ENCODE measurements at places on chromosomes 2 and 18.

DNA sequence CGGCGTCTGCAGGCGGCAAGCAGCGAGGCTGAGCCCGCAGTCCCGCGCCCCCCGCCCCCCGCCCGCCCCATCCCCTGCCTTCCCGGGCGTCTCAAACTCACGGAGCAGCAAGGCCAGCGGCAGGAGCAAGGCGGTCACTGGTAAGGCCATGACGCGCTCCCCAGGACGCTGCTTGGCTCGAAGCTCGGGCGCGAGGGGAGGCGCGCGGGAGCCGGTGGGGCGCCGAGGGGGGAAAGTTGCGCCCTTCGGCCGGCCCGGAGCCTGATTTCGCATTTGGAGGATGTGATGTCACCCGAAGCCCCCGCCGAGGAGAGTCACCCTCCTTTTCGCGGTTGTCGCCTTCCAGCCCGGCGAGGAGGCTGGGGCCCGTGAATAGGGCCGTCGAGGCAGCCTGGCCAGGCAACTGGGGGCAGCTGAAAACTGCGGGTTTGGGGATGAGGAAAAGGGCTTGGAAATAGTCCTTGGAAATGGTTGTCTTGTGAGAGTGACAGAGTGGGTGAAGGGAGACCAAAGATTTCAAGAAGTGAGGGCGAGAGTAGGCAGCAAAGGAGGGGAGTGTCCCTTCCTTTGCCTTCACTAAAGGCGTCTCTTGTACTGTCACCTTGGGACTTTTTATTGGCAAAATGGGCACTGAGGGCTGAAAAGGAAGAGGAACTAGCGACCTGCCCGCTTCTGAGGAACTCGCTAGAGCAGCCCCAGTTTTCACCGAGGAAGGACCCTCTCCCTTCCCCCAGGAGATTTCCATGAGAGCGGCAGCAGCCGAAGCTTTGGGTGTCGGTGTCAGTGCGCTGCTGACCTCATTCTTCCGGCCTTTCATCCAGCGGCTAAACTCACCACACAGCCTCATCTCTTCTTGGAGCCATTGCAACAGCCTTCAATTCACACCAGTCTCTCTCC, at the start of gene CD8A:
TSS of gene CD8A (minus strand) at position 238 of the 897 bp plus-strand sequence. CDS start at position 150, 88 bp downstream.
- DNase-seq = no peak

- DNase-seq = no peak
Measured at GRCh38 chr2:202090530-202090929, 17.5 kb downstream of the KIAA2012 start.

DNA sequence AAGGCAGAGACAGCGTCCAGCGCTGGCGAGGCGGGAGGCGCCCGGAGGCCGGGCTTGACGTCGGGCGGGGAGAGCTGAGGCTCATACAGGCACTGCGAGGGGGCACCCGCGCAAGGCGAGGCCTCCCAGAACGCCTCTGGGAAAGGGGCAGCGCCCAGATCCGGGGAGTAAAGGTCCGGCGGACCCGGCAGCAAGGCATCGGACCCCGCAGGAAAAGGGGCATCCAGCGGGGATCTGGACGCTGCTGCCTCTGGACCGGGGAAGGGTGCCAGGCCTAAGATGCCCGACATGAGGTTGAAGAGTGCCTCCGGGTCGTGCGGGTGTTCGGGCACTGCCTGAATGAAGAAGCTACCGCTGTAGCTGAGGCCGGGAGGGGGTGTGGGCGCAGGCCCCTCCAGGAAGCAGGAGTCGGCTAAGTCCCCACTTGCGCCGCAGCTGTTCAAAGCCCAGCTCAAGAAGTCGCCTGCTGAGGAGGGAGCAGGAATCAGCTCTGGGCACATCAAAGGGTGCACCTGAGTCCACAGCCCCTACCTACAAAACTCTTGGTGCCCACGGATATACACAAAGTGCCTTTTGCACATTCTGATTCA, 937 bp downstream of the EGR4 start:
- no peak for DNase-seq

GRCh38 chr2:120699292-120699691, 36.4 kb upstream of the GLI2 start:
- no peak for DNase-seq

- DNase-seq = no peak
Measured at GRCh38 chr2:127196998-127197397, 23.1 kb downstream of the CYP27C1 start.

GRCh38 chr2:53422979-53423378, 344.6 kb upstream of the CHAC2 start:
- DNase-seq = peak; percentile 50

- peak; percentile 52 for DNase-seq
Measured at GRCh38 chr2:222038067-222038802, 260.6 kb downstream of the PAX3 start.

DNA sequence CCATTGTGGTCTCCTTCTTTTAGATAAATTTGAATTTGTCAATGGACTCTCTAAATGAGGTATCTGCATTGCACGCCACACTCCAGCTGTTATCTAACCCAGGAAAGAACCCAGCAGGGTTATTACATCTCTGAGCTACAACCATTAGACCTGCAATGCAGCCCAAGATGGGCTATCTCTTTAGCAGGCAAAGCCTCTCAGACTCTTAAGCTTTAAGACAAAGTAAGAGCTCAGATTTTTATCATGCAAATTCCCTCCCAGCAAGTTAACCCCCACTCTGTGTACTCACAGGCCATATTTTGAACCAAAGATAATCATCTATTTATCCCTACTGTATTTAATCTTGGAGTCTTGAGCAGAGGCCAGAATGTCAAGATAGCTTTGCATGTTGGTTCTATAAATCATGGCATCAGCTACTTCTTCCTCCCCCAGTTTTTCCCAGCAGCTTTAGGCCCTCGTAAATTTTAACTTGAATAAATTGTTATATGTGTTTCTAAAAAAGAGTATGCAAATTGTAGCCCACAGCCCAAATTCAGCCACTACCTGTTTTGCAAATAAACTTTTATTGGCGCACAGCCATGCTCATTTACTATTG, 273.7 kb upstream of the PKDCC start:
- no peak for DNase-seq

GRCh38 chr2:239167766-239168444, 232.9 kb downstream of the HDAC4 start:
- DNase-seq = no peak

DNA sequence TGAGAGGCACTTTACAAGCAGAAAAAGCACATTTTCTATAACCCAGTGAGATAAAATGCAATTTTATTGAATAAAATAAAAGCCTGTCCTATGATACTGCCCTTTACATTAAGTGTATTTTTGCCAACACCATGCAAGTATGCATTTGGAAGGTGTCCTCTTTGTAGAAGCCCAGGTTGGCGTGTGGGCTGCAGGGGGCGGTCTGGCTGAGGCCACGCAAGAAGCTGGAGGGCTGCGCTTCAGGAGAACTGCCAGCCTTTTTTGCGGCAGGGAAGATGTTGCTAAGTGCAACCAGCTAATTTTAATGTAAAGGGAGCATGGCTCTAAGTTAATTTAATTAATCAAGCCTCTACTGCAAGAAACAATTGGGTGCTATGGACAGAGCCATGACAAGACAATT, 562.8 kb upstream of the SALL3 start:
- no peak for DNase-seq

GRCh38 chr18:69267895-69268294, 132.8 kb upstream of the DOK6 start:
- DNase-seq = no peak

- no peak for DNase-seq
Measured at GRCh38 chr18:26457195-26457594, 91.2 kb downstream of the KCTD1 start.

DNA sequence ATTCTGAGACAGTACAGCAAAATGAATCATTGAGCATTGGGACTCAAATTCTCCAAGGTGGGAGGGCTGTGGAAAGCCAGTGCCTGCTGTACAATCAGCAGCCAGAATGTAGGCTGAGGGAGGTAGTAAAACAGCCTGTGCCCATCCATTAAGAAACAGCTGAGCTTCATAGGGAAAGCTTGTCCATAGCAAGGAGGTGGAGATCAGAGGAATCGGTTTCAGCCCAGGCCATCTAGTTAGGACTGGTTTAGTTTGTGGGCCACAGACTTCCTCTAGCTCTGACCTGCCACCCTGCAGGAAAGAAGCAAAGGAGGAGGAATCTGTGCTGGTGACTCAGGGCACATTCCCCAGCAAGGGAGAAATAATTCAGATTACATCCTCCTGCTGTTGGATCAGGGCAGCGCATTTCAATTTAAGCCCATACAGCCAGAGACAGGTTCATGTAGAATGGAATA, 333.4 kb downstream of the SETBP1 start:
- peak; percentile 87 for DNase-seq

DNA sequence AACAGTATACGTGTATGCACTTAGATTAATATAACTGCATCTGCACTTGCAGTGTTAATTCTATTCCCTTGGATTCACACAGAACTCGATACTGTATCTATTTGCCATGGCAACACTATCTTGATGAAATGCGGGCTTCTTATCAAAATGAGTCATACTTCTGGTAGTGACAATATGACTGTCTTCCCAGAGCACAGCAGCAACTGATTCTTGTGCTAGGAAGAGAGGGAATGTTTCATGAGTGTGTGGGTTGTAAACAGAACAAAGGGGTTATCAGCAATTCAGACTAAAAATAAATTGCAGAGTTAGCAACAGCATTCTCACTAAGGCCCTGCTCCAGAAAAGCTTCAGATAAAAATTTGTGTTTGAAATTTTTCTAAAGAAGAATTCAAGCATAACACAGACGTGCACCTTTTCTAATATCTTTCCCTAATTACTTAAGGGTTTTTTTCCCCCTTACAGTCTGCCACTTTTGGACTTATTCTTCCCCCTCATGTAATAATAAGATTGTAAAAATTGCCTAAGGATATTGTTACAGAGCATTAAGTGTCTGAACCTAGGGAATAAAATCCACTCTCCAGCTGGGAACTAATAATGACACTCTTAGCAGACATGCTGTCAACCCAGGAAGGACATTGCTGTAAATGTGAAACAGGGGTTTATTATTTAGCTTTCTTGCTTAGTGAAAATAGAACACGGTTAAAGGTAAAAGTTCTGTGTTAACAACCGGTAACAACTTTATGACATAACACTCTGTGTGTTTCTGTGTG, 99.9 kb upstream of the SLC38A11 start:
- no peak for DNase-seq

DNA sequence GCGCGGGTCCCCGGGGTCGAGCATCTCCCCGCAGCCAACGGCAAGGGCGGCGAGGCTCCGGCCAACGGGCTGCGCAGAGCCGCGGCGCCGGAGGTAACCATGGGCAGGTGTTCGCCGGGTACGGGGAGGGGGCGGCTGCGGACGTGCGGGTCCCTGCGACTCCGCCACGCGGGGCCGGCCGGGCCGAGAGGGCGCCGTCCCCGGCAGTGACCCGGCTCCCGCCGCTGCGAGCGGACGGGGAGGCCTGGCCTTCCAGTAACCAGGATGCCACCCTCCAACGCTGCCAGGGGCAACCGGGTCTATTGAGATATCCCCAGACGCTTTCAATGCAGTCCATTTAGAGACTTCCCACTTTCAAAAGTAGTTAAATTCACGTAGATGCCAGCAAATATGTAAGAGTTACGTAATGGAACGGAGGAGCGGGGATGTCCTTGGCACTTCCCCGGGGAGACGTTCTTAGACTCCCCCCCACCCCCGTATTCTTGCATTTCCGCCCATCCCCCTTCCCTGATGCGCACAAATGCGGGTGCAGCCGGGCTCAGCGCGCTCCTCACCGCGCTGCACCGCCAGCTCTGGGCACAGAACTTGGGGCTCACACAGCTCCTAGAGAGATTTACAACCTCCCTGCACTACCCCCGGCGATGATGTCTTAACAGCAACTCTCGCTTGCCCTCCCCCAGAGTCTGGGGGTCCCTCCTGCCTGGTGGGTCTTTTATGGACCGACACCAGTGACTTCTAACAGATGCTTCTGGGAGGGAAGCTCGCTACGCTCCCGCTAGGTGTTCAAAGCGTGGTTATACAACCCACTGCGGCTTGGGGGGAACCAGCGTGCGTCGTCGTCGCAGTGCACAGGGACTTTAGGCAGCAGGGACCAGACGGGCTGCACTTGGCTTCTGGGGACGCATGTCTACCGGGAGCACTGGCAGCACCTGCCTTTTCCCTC, 657 bp downstream of the SGPP2 start:
- DNase-seq = no peak

DNA sequence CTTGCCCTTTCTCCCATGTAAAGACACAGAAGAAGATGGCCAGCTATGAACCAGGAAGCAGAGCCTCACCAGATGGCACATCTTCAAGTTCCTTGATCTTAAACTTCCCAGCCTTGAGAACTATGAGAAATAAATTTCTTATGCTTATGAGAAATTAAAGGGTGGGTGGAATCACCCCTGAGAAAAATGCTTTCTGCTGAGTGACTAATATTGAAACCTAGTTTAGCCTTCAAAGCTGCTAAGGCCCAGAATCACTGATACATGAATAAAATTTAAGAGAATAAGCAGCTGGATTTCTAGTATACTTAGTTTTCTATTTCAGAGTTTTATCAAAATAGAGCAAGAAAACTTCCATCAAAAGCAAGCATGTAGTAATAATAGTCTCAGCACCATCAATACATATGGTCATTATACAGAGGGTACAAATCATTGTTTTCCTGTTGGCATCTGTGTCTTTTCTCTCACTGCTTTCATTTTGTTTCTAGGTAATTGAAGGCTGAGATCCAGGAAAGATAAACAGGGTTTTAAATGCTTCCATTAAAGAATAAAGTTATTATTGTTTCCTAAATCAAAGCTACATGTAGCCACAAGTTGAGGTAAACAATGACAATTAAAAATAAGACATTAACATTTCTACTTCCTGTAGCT, 53.3 kb upstream of the COL5A2 start:
- DNase-seq = no peak

DNA sequence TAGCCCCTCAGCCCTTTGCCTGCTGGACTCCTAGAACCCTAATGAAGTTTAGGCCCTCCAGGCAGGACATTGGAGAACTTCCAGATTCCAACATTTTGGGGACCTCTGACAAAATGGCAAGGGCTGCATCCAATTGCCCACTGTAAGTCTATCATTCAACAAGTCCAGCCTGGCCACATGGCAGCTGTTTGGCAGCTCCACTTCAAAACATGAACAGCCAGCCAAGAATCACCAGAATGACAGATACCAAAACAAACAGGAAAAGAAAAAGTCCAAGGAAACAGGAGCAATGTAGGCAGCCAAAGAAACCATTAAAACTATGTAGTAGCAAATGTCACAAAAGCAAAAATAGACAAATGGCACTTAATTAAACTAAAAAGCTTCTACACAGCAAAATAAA, 25.5 kb downstream of the SLC4A5 start:
- no peak for DNase-seq

- no peak for DNase-seq
Measured at GRCh38 chr2:10619643-10620042, 70.1 kb downstream of the NOL10 start.

- no peak for DNase-seq
Measured at GRCh38 chr2:107088156-107088555, 202.2 kb upstream of the ST6GAL2 start.

- no peak for DNase-seq
Measured at GRCh38 chr2:176902454-176902853, 310.1 kb upstream of the HNRNPA3 start.

GRCh38 chr2:109242654-109243331, 113.8 kb downstream of the SH3RF3 start:
- peak; percentile 92 for DNase-seq

All from fibroblast of skin of abdomen (primary cell).